ENCODE measurements at places on chromosomes 1 and 21.
A peak's percentile ranks its signal among the peaks of the same experiment; 100 is the strongest.

DNA sequence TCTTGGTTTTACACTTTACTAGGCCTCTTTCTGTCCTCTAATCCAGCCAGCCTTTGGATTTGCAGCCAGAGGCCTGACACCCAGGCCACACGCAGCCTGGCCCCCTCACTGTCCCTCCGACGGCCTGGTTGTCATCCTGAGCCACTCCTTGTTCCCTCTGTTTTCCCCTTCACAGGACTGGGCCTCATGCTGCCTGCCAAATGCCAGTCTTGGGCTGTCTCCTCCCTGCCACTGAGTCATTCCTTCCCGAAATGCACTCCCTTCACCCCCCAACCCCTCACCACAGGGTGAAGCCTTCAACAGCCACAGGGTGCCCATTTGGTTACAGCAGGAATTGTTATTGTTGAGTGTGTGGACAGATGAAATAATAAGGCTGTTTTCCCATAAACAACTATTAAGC lies 21.3 kb downstream of the ACOT11 start:
- DNase-seq, result no peak

- no peak for DNase-seq
Measured at GRCh38 chr1:42369471-42369870, 11.1 kb upstream of the RIMKLA start.

DNA sequence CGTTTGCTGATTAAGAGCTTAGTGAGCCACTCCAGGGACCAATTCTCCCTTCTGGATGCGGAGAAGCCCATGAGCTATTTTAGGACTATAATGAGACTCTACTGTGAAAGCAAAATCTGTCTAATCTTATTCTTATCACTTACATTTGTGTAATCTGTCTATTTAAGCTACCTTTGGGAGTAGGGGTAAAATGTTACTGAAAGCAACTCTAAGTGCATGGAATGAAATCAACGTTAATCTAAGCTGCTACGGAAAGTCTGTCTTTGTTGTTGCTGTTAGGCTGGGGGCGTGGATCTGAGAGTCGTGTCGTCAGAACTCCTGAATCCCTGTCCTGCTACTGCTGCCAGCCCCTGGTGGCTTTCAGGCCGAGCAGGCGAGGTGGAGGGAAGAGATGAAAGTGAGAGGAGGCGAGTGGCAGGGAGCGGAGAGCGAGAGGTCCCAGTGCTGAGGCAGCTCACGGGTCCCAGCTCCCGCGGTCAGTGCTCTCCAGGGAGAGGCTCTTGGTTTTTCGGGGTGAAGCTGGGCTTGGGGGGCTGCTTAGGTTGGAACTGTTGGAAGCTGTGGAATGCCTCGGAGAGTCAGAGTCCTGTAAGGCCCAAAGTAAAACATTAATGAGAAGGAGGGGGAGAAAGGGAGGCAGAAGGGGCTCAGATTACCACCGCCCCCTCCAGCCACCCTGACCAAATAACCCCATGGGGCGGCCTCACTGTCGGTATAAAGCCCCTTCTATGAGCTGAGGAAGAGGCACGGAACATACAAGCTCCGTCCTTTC lies 53.9 kb downstream of the COQ8A start:
- no peak for DNase-seq

- no peak for DNase-seq
Measured at GRCh38 chr1:221919743-221920142, 177.9 kb upstream of the DUSP10 start.

- no peak for DNase-seq
Measured at GRCh38 chr1:23763041-23763577, 15.1 kb upstream of the PITHD1 start.

- DNase-seq, result peak; percentile 27
Measured at GRCh38 chr1:196148367-196148970, 459.8 kb downstream of the KCNT2 start.

DNA sequence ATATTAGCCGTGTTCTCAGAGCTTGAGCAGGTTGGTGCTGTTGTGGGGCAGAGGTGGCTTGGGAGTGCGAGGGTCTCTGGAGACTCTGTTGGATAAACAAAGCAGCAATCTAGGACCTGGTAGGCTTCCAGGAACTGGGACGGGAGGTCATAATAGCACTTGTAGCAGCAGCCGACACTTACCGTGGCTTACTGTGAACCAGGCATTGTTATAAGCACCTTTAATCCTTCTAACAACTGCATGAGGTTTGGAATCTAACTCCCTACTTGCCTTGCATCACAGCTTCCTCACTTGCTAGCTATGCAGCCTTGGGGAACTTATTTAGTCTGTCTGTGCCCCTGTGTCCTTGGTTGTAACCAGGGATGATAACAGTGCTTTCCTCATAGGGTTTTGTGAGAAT lies 94.9 kb downstream of the NAV1 start:
- DNase-seq, result no peak

DNA sequence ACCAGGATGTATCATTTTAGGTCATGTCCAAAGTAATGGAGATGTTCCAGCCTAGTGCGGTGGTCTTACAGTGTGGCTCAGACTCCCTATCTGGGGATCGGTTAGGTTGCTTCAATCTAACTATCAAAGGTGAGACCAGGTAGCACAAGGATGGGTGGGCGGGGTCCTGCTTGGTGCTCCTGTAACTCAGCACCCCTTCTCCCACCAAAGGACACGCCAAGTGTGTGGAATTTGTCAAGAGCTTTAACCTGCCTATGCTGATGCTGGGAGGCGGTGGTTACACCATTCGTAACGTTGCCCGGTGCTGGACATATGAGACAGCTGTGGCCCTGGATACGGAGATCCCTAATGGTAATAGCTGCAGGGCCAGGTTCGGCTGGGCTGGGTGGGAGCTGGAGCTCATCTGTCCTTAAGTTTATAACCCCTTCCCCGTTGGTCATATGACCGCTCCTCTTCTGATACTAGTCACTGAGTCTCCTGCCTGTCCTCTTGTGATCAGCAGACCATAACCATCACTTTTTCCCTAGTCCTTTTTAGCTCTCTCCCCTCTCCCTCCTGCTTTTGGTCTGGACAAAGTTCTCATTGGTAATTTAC lies 5.4 kb downstream of the MARCKSL1 start:
- DNase-seq, result no peak

DNA sequence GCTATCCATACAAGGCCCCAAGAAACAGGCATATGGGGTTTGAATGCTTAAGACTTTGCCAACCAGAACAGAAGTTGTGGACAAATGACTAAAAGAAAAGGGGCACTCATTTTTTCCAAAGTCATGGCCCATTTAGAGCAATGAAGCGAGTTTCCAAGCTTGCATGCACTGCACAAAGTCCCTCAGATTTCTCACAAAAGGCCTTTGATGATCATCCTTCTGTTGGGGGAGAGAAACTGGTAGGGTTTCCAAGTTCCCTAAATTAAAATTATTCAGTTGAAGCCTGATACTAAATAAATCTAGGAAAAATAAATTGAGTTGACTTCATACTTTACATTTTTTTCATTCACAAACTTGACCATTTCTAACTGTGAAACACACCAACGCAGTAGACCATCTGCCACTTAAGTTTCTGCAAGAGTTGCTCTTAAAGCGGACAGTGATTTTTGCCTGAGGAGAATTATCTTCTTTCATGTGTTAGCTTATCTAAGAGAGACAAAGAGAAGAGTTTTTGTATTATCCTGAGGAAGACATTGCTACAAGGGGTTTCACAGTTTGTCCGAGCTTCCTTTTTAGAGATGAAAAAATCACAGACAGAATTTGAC lies 139.2 kb downstream of the SEC16B start:
- no peak for DNase-seq

DNA sequence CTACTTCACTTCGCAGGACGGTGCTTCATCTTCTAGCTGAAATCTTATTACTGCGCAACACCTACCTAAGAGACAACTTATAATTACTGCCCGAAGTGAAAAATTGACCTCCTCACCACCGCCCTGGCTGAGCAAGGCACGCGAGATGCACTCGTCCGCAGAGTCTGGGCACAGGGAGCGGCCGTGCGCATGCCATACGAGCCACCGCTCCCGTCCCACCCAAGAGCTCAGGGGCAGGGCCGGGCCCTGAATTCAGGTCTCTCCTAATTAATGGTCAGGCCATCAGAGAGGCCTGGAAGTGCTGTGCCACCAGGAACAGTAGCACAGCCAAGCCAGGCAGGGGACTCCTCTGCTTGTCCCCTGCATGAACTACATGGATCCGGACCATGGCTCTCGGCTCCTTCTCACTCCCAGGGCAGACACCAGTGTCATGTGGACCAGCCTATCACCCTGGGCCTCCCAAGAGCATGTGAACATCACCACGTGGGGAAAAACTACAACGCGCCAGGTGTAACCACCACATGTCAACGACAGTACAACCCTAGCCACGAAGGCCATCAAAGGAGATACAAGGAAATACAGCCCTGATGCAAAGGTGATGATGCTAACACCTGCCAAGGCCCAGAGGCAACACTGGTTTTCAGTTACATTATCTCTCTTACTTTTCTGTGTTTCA lies 11.5 kb downstream of the RIPK4 start:
- DNase-seq, result no peak

GRCh38 chr1:206089341-206089740 lies 27.8 kb downstream of the AVPR1B start:
- peak; percentile 58 for DNase-seq

DNA sequence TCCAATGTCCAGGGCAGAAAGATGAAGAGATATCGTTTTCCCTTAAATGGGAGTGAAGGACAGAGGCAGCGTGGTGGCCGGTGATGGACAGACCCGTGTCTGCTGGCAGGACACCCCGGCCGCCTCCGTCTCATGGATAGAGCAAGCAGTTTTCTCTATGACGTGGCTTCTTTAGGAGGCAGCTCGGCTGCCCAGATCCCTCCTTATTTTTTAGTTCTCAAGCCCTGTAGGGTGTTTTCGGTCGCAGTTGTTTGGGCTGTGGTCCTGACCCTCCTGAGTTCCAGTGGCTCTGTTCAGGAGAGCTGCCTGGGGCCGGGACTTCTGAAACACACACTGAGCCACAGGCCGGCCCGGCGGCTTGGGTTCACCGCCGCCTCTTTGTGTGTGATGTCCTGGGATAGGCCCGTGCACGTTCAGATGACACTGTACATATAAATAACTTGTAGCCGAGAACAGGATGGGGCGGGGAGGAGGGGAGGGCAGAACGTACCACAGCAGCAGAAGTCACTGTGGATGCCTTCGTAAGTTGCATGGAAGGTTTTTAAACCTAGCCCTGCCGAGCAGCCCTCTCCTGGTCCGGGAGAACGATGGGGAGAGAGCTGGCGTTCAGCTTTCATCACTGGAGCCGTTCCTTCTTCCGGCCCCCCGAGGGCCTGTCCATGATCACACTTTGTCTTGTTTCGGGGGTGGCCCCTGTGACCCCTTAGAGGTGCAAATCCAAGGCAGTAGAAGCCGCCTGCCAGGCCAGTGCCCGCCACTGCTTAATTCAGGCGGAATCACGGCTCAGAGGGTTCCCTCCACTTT lies 65.2 kb downstream of the SIK1 start:
- no peak for DNase-seq
